ENCODE measurements at places on chromosomes 7 and 10.

DNA sequence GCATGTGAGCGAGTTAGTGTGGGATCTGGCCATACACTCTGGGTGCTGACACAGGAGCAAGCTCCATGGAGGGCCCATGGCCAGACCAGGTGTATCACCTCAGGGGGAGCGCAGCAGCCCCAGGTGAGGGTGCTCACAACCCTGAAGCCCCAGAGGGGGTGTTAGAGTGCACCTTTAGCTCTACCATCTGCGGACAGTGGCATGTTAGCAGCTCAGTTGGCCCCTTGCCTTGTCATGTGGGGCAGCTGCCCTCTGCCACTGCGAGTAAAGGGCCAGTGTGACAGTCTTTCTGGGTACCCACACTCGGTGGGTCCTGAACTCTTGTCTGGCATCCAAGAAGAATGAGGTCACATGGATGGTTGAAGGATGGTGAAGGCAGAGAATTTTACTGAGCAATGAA lies 600.2 kb downstream of the SORCS3 start:
- no peak for DNase-seq

DNA sequence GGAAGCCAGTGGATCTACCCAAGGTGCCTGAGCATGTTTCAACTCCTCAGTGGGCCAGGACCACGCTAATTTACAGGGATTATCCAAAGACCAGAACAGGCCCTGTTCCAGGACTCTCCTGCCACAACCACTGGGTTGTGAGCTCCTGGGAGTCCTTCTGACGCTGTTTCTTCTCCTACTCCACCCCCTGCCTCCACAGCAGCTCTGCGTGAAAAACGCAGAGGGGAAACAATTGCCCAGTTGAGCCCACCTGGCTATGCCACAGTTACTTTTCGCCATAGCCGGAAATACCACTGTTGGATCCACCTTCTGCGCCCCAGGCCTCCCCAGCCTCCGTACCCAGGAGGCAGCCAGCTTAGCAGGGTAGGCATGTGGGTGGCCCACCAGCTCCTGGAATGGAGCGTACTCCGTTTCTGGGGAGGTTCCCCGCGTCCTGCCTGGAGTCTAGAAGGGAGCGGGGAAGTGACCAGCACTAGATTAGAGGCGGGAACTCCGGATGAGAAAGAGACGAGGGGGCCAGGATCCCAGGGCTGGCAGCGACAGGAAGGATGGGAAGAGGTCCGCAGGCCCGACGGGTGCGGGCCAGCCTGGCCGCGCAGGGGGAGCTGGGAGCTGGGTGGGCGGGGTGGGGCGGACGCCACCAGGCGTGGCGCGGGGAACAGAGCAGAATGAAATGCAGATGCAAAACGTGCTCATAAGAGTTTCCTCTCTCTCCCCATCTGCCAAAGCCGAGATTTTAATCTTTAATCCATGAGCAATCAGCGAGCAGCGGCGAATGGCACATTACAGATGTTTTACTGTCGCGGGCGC lies 32.1 kb upstream of the PAX2 start:
- DNase-seq = no peak

- DNase-seq = no peak
Measured at GRCh38 chr10:9951481-9952257, 1066.0 kb upstream of the CELF2 start.

- no peak for DNase-seq
Measured at GRCh38 chr7:70481570-70482123, 650.3 kb upstream of the GALNT17 start.

DNA sequence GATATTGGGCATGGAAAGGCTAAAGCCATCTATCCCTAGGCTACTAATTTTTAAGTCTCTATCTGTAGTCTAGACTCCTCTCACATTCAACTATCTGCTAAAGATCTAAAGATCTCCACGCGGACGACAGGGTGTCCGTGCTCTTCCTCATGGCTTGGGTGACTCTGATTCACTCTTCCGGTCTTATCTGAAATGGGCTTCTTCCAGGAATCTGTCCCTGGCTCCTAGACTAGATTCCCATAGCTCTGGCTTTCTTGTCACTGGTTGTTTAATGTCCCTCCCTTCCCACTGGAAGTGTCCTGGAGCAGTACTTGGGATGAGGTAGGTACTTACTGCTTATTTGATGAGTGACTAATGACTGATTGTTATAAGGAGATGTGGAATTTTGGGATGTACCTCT lies 62.0 kb upstream of the PODXL start:
- no peak for DNase-seq

Measured in AG08395 (cell line).